Temporal lobe (tissue), 4 donors: ENCODE measurements at places on chromosomes 4 and X. TPM values are rescaled to one million over a fixed set of nuclear protein-coding genes. Genes with fewer than 3 reads are reported as not detected.

SPARCL1 gene
- total RNA-seq = 68.4 TPM

PLK4 gene
- 9.3 TPM for total RNA-seq

PAGE4 gene
- total RNA-seq = not detected

ADH7 gene
- total RNA-seq = not detected

TLR1 gene
- total RNA-seq = 8.9 TPM

RRH gene
- 0.25 TPM for total RNA-seq

ARL9 gene
- total RNA-seq = 2.0 TPM

CPZ gene
- 2.5 TPM for total RNA-seq

S100G gene
- total RNA-seq = not detected

L1CAM gene
- total RNA-seq = 132 TPM

RHOH gene
- 0.25 TPM for total RNA-seq

HGFAC gene
- 2.2 TPM for total RNA-seq

BMX gene
- under 0.01 TPM for total RNA-seq

RNF128 gene
- total RNA-seq = 0.98 TPM

CFP gene
- 0.49 TPM for total RNA-seq

FAM47E gene
- 2.5 TPM for total RNA-seq

NPY1R gene
- total RNA-seq = 129 TPM

TASL gene
- total RNA-seq = 0.49 TPM

TCEAL2 gene
- total RNA-seq = 26.6 TPM

RBM10 gene
- total RNA-seq = 31.7 TPM

OPN1MW gene
- not detected for total RNA-seq

NXF2B gene
- not detected for total RNA-seq

USP17L25 gene
- not detected for total RNA-seq

PHEX gene
- total RNA-seq = 0.98 TPM

CENPVL3 gene
- total RNA-seq = 1.2 TPM

RCHY1 gene
- total RNA-seq = 40.1 TPM

NLGN4X gene
- total RNA-seq = 44.0 TPM

CTAG2 gene
- not detected for total RNA-seq

PNMA3 gene
- total RNA-seq = 12.3 TPM

PAGE5 gene
- not detected for total RNA-seq

PCDH19 gene
- total RNA-seq = 40.8 TPM

PRDM5 gene
- 11.8 TPM for total RNA-seq

IGSF1 gene
- total RNA-seq = 1.2 TPM

ENOX2 gene
- 3.2 TPM for total RNA-seq

CT45A3 gene
- not detected for total RNA-seq

UGT2B7 gene
- total RNA-seq = not detected

SMIM31 gene
- not detected for total RNA-seq

CYLC1 gene
- not detected for total RNA-seq

TRPC3 gene
- 5.4 TPM for total RNA-seq

LRIT3 gene
- total RNA-seq = 0.25 TPM

RAB39B gene
- 24.6 TPM for total RNA-seq

PASD1 gene
- not detected for total RNA-seq

MAP9 gene
- 38.6 TPM for total RNA-seq

CYTL1 gene
- 0.49 TPM for total RNA-seq

GATA1 gene
- not detected for total RNA-seq

WAS gene
- total RNA-seq = 0.74 TPM

UCHL1 gene
- total RNA-seq = 1,168 TPM

KDM5C gene
- 105 TPM for total RNA-seq

DCAF8L2 gene
- not detected for total RNA-seq

PPM1K gene
- total RNA-seq = 86.1 TPM

CORIN gene
- total RNA-seq = 0.49 TPM

SLC6A14 gene
- total RNA-seq = not detected

GAB3 gene
- 0.74 TPM for total RNA-seq

KLB gene
- 0.25 TPM for total RNA-seq

MXRA5 gene
- 2.7 TPM for total RNA-seq

GJB1 gene
- under 0.01 TPM for total RNA-seq

YY2 gene
- total RNA-seq = 0.98 TPM

IRS4 gene
- 0.49 TPM for total RNA-seq
